Muscle of arm (tissue), 14 donors: ENCODE measurements at places on chromosomes 7 and 10.

GRCh38 chr10:43195557-43195956 is 57.3 kb downstream of the CSGALNACT2 start:
- DNase-seq: no peak

GRCh38 chr7:155491812-155492211 is 33.9 kb downstream of the EN2 start:
- no peak for DNase-seq

GRCh38 chr7:144023171-144023827 is 23.2 kb downstream of the OR6B1 start:
- DNase-seq: no peak

- DNase-seq: no peak
Observed at GRCh38 chr7:116501425-116502167, 2.1 kb downstream of the CAV2 start.

- DNase-seq: no peak
Observed at GRCh38 chr10:16478801-16479200, 42.0 kb downstream of the PTER start.

- no peak for DNase-seq
Observed at GRCh38 chr10:61942604-61943461, 41.3 kb downstream of the ARID5B start.

GRCh38 chr10:22049635-22050034 is 46.1 kb upstream of the DNAJC1 start:
- DNase-seq: no peak

DNA sequence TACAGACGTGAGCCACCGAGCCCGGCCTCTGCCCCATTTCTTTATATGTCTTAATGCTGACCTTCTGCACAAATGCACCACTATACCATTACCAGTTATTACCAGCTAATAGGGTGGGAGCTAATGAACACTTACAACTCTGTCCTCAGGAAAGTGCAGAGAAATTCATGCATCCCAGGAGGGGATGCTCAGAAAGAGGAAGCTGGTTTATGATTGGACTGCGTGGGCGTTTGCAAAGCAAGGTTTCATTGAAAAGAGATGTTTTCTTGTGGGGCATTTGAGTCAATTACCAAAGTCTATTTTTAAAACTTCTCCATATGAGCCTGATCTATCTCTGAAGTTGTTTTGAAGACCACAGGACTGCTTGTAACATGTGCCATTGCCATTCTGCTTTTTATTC is 417.7 kb upstream of the CELF2 start:
- no peak for DNase-seq

DNA sequence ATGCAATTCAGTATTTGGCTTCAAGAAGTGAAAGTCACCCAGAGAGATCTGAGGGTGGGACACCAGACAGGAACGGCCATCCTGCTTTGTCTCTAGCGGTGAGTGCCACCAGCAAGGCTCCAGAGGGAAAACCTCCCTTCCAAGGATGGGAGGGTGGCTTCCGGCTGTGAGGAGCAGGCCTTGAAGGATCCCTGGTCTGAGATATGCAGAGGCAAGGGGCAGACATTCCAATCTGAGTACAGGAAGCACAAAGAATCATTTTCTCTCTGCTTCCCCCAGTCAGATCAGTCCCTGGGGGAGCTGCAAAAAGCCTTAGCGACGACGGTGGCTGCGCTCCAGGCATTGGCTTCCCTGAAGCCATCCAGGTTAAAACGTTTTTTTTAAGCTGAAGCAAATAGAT is 167.4 kb downstream of the TEX36 start:
- DNase-seq: no peak

DNA sequence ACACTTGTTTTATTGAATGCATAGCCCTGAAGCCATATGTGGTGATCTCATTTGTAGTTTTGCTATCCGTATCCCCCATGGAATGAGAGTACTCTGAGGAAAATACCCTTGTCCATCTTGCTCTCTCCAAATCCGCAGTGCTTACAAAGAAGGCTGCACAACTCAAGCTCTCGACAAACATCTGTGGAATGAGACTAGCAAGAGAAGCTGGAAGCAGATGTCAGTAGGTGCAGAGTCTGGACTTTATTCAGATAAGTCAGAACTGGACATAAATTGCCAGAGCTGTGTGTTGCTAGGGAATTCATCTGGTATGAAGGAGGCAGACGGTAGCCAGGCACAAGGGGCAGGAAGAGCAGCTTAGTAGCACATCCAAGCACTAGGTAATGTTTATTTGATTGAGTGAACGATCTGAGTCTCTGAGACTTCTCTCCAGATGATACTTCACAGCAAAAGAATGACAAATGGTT is 1046.2 kb downstream of the XPNPEP1 start:
- DNase-seq: no peak
